ENCODE measurements at places on chromosomes 3 and 15. TPM values are rescaled to one million over a fixed set of nuclear protein-coding genes. Genes with fewer than 3 reads are reported as not detected.

GRCh38 chr3:79490165-79491028 lies 277.4 kb downstream of the ROBO1 start:
- peak; percentile 61 for DNase-seq

APBA2 gene
- 21.5 TPM for total RNA-seq

- no peak for DNase-seq
Observed at GRCh38 chr15:88571153-88571851, 24.8 kb upstream of the DET1 start.

PSTPIP1 gene
- not detected for total RNA-seq

ADAMTS17 gene
- 5.1 TPM for total RNA-seq

CCR4 gene
- not detected for total RNA-seq

- no peak for DNase-seq
Observed at GRCh38 chr3:20137647-20138046, 48.4 kb downstream of the SGO1 start.

DNA sequence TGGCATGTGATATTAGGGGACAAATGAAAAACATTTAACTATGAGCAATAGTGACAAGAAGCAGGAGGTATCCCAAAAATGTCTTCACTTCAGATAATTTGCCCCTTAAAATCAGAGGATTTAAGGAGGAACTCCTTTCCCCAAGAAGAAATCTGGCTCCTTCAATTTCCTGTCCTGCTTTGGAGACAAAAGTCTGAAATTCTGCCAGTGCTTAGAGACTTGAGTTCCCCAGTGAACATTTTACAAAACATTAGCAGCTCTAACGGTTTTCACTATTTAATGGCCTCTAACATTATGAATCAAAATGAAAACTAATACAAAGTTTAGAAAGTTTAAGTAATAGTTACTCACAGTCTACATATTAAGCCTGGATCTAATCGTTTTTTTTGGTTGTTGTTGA lies 40.3 kb upstream of the ZNF385D start:
- no peak for DNase-seq

GOLGA8J gene
- total RNA-seq: not detected

DNA sequence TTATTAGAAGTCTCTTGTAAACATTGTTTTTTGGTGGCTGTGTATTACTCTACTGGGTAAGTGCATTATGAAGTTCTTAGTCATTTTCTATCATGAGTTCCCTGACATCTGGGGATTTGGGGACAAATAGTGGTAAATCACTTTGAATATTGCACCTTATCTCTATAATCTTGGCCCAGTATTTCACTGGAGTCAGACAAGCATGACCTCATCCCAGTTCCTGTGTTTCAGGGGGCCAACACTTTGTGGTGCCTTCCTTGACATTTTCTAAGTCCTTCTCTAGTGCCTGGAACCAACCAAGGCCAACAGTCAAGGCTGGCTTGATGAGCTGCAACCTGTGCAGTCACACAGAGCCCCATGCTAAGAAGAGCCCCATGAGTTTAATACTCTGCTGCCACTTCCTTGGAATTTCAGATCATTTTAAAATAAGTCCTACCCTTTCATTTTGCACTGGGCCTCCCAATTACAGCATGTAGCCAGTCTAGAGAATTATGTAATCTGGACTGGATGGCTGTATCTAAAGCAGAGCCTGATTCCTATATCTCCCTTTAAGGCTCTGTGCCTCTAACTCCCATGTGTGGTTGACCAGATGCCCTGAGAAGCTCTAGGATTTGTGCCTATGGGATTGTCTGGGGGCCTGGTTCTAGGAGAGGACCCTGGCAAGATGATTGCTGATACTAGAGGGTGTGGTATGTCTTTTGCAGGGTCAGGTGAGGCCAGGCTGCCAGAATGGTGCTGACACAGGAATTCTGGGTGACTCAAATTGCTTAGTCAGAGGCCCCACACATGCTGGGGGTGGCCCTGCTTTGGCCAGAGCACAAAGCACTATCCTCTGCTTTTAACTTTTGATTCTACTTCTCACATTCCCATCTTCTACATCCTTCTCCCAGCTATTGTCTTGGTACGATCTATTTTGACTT lies 319.6 kb upstream of the TBC1D5 start:
- DNase-seq: peak; percentile 19

DNA sequence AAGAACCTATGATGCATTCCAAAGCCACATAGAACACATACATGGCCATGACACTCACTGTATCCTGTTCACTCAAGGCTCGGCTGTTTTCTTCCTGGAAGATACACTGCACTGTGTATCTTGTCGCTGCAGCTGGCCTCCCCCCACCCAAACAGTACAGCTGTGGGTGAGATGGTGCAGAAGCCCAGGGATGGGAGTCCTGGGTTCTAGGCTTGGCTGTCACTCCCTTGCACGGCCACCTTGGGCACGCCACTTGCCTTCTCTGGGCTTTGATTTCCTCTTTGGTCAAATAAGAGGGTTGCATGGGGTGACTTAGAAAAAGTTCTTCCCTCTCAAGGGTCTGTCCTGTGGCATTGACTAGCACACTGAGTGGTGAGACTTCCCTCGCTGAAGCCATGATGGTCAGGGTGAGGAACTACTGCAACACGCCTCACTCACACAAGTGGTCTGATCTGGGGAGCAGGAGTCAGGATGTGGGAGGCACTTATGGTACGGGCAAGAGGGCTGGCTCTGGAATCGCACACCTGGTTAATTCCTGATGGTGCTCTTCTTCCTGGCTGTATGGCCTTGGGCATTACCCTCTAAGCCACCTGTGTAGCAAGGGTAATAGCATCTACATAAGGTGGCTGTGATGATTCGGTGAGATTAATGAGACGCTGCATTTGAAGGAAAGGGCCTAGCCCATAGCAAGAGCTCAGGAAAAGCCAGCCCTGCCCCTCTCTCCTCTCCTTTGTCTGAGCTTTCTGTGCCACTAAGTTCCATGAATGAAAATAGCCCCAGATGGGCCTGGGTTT lies 44.0 kb downstream of the ANP32A start:
- DNase-seq: no peak

DNA sequence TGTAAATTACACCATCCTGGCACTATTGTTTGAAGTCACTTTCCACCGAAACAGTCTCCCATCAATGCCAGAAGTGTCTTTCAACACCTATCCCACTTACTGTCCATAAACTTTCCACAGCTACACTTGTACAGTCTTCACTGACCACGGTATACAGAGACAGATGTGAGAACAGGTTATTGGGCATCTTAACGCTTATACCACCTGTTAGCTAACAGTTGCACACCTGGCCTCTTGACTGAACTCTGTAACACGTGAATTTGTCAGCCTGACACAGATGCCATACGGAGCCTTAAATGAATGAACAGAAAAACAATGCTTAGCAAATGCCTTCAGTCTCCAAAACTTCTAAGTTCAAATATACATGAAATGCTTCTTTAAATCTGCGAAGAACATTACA lies 440.5 kb downstream of the SHQ1 start:
- DNase-seq: no peak

HRG gene
- total RNA-seq: not detected

MYEF2 gene
- total RNA-seq: 13.5 TPM

GRCh38 chr3:155465664-155466063 lies 172.2 kb upstream of the STRIT1 start:
- DNase-seq: no peak

DNA sequence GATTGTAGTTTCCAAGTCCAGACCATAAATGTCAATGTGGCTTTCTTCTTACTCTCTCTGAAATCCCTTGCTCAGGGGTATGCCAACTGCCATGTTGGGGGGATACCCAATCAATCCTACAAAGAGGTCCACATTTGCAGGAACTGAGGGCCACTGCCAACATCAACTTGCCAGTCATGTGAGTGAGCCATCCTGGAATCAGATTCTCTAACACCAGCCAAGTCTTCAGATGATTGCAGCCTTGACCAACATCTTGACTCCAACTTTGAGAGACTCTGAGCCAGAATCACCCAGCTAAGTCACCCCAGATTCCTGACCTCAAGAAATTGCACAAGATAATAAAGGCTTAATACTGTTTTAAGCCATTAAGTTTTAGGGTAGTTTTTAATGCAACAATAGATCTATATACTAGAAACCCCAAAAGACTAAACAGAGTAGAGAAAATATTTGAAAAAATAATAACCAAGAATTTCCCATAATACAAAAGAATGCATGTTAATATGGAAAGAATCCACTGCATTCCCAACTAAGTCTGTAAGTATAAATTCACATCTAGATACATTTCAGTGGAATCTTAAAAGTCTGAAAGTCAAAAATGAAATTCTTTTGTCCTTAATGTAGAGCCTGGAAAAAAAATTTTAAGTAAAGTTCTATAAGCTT lies 22.4 kb downstream of the ISG20 start:
- DNase-seq: no peak

APOD gene
- not detected for total RNA-seq

DNA sequence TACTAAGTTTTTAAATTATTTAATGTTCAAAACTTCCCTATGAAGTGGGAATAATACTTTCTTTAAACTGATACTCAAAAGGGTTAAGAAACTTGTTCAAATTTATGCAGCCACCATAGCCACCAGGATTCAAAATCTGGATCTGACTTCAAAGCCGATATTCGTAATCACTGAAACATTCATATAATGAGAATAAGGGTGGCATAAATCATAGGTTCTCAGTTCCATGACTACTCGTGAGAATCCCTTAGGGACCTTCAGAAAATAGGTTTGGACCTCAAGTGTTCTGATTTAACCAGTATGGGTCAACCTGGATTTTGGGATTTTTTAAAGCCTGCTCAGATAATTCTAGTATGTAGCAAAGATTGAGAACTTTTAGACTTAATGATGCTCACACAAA lies 160.6 kb downstream of the RBMS3 start:
- DNase-seq: no peak

ATG3 gene
- 93.7 TPM for total RNA-seq

DNAH12 gene
- total RNA-seq: 0.06 TPM

DNA sequence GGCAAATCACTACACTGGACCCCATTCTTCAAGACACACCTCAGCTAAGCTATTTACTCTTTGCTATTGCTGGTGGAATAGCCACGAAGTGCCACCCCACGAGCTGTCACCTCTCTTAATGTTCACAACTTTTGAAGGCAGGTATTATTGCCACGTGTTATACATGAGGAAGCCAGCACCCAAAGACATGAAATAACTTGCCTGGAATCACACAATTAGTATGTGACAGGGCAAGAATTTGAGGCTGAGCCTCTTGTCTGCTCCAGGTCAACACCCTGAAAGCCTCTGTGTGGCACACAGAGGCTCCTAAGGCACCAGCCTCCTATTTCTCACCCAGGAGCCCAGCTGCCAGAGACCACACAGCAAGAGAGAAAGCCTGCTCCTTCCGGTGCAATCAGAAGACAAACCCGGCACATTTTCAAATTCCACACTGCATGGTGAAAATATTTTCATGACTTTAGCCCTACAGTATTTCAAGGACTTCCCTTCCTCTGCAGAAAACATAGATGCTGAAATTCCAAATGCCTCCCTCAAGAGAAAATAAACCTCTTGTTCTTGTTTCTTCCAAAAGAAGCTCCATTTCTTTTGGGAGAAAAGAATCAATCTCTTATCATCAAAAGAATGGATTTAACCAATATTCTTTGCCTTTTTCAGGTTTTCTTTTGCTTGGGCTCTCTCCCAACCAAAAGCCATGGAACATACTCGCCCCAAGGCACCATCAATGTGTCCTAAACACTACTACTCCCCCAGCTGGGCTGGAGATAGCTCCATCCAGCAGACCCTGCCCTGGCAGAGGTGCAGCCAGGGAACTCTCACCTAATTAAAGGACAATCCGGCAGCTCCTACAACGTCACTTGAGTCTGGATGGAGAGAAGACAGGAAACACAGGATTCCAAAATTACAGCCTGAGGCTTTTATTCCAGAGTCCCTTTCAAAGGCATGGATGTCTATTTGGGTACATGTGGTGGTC lies 84.7 kb upstream of the THBS1 start:
- no peak for DNase-seq

CEMIP gene
- total RNA-seq: 2.7 TPM

GRCh38 chr15:71261909-71262308 lies 146.6 kb downstream of the THSD4 start:
- DNase-seq: no peak

DNA sequence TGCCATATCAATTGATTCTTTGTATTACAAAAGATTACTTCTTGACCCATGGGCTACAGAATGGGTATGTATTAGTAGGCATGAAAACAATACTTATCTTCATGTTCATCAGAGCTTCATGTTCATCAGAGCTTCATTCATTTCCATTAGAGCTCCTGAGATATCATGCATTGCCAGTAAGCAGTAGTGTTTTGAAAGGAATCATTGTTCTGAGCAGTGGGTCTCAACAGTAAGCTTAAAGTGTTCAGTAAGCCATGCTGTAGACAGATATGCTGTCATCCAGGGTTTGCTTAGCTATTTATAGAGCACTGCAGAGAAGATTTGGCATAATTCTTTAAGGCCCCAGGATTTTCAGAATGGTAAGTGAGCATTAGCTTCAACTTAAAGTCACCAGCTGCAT lies 596.1 kb downstream of the ZNF385D start:
- no peak for DNase-seq
